ENCODE measurements at places on chromosomes 2 and 18.

DNA sequence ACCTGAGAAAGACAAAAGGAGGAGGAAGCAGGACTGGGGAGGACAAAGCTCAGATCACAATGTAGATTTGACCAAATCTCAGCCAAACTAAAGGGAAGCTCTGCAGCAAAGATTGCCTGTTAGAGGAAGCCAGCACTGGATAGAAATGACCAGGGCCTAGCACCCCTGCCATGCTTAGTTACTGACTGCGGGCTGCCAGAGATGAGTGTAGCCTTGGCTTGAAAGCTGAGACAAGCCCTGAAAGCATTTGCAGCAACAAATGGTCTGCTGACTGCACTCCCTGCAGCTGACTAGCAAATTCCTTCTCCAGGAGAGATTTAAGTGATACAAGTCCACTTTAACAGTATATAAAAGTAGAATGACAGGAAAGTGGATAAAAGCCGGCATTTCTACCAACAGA lies 140.9 kb upstream of the CRIM1 start:
- DNase-seq: no peak

DNA sequence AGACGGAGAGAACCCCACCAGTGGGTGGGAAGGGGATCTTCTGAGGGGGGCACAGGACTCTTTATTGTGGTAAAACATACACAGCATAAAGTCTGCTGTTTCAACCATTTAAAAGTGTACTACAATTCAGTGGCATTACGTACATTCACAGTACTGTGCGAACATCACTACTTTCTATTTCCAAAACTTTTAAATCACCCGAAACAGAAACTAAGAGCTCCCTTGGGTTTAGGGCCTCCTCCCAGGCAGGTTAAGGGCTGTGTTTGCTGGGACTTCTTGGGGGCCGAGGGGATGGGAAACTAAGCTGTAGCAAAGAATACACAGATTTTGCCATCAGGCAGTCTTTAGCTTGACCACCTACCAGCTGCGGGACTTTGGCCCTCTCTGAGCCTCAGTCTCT lies 242.0 kb downstream of the HAUS1 start:
- DNase-seq: no peak

GRCh38 chr18:8519102-8519501 lies 90.1 kb upstream of the RAB12 start:
- no peak for DNase-seq

DNA sequence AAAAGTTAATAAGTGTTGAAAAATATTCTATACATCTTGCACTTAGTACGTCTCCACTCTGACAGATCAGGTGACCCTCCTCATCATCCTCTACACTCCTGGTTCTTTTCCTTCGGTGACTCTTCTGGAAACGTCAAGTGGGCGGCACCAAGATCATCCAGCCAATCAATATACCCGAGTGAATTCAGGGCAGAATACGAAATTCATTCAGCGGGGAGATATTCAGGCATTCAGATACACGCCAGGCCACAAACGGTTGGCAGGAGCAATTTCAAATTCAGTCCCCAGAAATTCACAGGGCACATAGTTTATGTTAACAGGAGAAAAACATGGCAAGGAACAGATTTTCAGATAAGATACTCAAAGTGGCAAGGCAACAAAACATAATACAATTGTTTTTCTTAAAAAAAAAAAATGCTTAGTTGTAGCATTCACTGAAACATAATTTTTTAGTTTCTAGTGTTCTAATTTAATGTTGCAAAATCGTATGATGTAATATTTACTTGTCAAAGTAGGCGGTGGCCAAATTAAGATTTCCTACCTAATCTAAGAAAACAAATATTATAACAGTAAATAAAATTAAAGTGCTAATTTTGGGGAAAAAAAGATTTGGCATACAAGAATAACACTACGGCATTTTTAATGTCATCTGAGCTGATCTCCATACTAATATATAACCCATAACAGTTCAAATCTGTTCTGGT lies 4.2 kb downstream of the CLK1 start:
- no peak for DNase-seq

DNA sequence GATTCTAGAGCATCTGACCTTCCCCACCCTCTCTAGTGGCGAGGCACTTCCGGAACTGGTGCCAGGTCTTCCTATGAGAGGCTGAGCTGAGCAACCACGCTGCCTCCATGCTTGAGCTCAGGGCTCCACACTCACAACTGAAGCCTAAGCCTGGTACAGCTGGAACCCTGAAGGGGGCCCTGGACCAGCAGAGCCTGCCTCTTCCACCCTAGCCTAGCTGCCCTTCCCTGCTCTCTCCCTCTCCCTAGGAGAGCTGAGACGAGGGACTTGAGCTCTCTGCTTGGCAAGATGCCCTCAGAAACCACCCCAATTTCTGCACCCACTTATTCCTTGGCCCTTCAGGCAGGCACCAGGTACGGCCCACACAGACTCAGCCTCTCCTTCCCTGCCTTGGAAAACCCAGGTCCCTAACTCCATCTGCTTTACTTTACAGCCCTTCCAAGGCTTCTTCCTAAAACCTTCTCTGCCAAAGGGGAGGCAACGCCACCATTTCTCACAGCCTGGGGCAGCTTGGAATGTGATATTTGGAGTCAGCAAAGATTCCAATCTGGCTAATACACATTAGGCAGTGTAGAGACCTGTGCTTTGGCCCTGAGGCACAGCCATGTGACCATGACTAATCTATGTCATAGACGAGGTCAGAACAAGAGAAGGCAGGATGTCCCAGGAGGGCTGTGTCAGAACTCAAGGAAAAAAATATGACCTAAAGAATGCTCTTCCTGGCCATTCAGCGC lies 18.8 kb downstream of the COX7A2L start:
- peak; percentile 43 for DNase-seq

GRCh38 chr2:15385184-15385583 lies 175.9 kb downstream of the NBAS start:
- no peak for DNase-seq

DNA sequence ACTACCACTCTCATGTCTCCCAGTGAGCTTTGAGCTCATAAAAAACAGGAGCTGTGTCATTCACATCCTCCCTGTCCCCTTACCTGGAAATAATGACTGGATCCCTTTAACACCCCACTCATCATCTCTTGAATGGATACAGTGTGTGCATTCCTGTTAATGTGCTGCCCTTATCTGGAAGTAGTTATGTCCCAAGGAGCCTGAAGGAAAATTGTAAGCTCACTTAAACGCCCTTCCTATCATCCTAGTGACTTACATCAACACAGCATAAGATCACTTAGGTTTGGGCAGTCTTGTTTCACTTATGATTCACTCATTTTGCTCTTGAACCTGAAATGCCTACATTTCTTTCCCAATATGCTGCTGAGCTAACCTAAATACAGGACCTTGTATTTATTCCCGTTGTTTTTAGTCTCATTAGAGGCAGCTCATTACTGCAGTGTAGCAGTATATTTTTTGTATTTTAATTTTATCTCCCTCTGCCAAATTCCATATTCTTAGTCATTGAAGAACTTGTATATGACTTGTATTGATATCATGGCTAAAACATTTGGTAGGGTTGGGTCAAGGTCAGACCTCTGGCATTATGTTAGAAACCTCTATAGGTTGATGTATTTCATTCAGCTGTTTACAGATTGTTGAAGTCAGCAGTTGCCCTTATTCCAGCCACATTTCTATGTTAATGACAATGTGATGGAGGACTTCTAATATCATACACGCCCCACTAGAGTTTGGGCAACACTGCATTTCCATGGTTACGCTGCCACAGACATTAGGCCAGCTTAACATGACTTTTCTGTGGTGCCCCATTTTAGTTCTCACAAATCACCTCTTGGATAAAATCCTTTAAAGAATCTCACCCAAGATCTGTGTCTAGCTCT lies 72.9 kb downstream of the PKP4 start:
- no peak for DNase-seq

- DNase-seq: no peak
Measured at GRCh38 chr2:196391149-196391479, 219.7 kb upstream of the STK17B start.

DNA sequence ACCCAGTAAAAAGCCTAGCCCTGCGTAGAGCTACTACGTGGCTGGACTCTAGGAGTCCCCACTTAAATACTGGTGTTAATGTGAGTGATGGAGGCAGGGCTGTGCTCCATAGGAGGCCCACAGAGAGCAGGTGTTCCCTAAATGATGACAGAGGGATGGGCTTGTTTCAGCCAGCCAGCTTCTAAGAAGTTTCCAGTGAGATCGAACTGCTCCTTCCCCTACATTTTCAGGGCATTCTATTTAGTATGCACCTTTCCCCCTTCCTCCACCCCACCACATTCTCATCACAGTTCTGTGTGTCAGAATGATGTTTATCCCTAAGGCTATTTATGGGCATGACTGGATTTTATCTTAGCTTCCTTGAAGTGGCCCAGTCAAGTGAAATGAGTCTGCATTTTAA lies 213.0 kb downstream of the TRIB2 start:
- no peak for DNase-seq

All from NB4 (cell line).